ENCODE measurements at places on chromosomes 6 and 20.
A peak's percentile ranks its signal among the peaks of the same experiment; 100 is the strongest.

GRCh38 chr20:34190679-34191090 is 50.5 kb upstream of the ASIP start:
- peak; percentile 68 for DNase-seq

DNA sequence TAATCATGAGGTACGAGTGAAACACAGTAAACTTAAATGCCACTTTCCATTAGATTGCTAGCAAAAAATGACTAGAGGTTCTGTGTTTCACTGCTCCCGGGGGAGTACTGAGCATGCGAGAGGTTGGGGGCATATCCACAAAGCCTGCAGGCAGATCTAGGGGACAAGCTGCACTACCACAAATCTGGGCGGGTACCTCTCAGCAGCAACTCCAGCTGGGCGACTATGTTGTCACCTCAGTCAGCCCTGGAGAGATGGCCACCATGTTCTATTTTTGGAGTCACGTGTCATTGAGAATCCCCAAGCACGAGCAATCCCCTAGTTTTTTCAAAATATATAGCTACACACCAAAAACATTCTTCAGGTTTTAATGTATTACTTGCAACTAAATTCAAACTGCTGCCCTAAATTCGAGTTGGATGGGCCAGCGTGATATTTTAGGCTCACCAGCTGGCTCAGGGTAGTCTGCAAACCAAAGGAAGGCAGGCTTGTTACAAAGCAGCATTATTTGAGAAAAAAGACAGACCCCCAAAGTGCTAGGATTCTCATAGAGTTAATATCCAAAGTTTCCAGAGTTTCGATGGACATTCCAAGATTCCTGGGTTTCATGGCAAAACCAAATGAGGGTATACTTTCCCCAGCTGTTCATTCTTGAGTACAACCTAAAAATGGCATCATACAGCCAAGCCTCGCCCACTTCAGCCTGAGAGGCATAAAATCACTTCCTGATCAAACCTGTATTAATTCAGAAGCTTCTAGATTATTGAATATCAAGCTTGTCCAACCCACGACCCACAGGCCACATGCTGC is 24.1 kb upstream of the MYLIP start:
- no peak for DNase-seq

GRCh38 chr6:97059473-97059872 is 134.9 kb downstream of the KLHL32 start:
- DNase-seq, result peak; percentile 77

DNA sequence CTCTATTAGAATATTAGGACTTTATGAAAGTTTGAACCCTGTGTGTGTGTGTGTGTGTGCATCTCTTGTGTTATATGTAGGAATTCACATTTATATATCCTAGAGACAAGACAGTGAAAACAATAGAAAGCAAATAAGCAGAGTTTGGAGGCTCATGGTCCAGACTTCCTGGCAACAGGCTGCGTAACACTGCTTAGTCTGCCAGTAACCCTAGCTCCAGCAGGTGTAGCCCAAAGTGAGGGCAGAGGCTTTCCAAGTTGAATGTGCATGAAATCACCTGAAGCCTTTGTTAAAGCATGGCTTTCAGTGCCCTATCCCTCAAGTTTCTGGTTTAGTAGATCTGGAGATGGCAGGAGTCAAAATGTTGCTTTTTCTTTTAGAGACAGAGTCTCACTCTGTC is 569.9 kb downstream of the KIF16B start:
- peak; percentile 38 for DNase-seq

- DNase-seq, result no peak
Observed at GRCh38 chr6:160461641-160462040, 113.5 kb downstream of the SLC22A3 start.

GRCh38 chr6:78594668-78595066 is 272.7 kb upstream of the IRAK1BP1 start:
- DNase-seq, result no peak

DNA sequence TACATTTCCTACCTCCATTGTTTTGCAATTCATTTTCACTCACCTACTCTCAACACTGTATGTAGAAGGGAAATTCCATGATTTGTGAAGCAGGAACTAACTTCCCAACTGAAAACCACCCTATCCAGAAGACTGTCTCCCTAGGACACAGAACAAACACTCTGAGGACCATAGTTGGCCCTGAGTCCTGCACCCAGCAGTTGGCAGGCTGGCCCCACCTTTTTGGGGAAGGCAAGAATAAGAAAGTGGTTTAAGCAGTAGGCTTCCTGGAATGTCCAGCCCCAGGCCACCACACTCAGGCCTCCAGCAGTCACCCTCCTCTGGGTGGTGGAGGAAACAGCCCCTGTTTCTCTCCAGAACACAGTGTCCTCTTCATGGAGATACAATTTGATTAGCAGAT is 258.8 kb downstream of the ARHGAP18 start:
- DNase-seq, result no peak

DNA sequence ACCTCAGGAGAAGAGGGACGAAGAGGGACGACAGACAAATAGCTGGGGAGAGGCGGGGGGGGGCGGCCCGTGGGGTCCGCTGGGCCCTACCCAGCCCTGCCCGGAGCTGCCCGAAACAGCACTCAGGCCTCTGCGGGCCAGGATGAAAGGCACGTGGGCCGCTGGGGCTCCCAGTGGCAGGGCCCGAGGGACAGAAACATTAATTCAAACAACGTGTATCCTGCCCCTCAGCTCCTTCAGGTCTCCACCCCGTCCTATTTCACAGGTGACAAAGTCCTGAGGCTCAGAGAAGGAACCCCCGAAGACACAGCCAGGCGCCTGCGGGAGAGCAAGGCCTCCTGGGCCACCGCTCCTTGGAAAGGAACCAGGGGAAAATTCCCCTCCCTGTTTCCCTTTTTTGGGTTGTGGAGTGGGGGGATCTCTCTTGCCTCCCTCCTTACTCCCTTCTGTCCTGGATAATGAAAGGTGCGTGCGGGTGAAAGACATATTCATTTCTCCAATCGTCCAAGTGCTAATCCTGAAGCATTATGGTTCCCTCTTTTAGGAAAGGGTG is 93.3 kb downstream of the RNASET2 start:
- no peak for DNase-seq

DNA sequence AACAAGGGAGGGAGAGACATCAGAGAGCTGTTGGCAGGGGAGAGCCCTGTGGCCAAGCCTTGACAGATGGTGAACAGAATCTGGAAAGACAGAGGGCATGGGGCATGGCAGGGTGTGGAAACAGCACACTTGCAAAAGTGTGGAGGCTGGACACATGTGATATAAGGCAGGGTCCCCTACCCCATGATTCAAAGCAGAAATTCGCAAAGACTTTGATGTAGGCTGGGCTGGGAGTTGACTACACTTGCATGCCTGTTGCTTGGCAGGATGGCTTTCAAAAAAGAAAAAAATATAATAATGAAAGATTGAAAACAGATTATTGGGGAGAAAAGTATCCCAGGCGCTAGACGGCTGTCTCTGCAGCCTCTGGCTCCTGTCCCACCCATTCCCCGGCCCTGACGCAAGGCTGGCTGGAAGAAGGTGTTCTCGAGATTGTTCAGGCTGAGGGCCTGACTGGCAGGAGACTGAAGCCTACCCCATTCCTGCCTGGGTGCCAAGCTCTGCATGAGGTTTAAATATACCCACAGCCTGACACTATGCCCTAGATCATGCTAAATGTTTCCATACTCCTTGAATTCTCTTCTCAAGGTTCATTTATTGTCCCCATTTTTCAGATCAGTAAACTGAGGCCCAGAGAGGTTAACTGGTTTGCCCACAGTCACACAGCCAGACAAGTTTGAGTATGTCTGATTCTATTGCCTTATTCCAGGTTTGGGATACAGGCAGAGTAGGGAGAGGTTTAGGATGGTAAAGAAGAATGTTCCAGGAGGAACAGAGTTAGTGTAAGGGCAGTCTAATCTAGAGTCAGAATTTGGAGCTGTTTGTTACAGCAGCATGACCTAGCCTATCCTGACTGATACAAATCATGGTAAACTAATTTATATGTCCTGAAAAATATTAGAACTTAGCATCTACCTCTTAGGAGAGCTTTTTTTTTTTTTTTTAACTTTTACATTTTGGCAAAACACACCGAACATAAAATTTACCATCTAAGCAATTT is 23.4 kb upstream of the CCN5 start:
- no peak for DNase-seq

DNA sequence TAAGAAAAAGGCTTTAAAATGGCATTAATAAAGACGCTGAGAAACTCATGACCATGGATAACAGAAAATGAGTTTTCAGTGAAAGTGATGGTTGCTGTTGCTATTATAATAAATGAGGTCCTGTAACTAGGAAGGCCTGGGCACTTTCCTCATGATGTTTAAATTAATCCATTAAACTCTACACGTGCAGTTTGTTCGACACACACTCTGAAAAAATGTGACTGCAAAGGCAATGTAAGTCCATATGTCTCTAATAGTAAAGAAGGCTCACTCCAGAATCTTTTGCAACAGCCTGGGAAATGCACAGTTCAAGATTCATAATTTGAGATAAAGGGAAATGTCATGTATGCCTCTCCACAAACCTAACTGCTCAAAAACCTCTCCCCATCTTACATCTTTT is 153.4 kb downstream of the COL12A1 start:
- DNase-seq, result no peak

DNA sequence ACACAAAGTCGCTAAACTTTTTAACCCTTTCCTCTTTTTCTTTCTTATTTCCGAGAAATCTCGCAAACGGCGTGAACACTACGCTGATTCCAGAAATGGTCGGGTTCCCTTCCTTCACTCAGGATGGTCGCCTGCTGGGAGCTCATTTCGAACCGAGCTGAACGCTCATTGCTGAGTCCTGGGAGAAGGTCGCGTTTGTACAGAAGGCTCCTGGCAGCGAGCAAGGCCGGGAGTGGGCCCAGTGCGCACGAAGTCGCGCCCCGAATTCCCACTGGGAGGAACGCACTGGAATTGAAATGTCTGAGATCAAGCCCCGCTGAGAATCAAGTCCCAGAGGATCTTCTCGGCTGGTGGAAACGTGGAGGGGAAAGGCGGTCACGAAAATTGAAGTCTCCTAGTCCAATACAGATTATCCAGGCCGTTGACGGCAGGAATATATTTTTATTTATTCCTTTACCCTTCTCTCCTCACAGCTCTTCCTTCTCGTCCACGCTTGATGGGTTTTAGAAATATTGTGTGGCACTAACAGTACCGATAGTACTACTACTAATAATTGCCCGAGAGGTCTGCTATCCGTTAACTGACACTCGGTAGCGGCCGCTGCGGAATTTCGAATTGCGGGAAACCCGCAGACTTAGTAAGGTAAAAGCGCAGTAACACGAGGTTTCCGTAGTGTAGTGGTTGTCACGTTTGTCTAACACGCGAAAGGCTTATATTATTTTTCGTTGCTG is 207.2 kb upstream of the ZNF184 start:
- DNase-seq, result no peak

- no peak for DNase-seq
Observed at GRCh38 chr6:17965397-17965796, 22.0 kb downstream of the KIF13A start.
